NCI-H460 (cell line): ENCODE measurements at places on chromosomes 16 and 17. TPM values are rescaled to one million over a fixed set of nuclear protein-coding genes. Genes with fewer than 3 reads are reported as not detected.

Gene MMP2
- 0.27 TPM in 1 of 2 replicates, not detected in the other for total RNA-seq

Gene HSD17B2
- total RNA-seq, result not detected in 2 replicates

DNA sequence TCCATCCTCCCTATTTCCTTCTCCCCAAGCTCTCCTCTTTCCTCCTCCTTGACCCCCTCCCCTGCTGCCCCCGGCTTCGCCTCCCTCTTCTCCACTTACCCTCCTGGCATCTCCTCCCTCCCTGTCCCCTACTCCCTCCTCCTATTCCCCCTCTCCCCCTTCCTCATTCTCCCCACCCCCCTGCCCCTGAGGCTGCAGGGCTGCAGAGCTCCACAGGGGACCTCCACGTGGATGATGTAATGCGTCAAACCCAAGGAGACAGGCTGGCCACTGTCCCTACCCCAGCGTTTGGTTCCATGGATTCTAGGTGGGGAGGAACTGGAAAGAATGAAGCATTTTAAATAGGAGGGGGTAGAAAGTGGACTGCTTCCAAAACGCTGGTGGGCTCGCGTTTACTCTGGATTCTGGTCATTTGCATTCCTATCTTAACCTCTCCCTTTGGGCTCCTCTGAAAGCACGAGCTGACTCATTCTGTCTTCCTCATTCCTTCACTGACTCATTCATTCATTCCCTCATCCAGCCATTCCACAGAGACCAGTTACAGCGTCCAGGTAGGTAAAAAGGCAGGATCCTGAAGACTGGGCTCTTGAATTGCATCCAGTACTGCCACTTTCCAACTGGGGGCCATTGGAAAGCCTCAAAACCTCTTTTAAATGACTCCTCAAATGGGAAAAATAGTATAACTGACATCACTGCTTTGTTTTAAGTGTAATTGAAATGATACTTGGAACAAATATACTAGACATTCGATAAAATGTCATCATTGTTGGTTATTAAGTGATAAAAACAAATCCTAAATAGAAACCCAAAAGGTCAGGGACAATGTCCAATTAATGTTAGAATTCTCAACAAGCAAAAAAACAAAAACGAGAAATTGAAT lies 943 bp upstream of the COTL1 start:
- peak; percentile 57 for DNase-seq

DNA sequence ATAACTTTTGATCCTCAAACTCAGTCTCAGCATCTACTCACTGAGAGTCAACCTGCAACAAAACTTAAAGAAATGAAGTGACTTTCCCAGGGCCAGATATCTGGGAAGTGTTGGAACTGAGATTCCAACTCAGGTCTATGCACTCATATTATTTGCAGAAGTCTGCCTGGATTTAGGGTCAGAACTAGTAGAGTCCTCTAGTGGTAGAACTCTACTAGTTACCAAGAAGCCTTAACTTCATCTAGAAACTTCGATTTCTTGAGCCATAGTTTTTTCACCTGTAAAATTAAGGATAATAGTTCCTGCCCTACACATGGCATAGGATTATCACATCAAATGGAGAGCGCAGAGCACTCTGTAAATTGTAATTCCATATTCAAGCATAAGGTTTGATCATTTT lies 23.4 kb upstream of the KRT24 start:
- DNase-seq, result peak; percentile 5

DNA sequence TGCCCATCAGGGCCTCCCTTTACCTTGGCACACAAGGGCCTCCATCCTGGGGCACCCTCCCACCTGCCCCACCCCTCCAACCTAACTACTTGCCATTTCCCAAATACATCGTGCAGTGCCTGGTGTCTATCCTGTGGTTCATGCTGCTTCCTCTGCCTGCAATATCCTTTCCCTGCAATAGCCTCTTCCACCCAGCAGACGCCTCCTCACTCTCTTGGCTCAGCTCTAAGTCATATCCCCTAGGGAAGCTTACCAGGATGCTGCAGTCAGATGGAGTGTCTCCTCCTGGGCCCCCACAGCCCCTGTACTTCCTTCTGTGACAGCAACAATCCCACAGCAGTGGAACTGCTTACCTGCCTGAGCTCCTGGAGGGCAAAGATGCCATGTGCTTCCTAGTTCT lies 36.7 kb downstream of the CCDC182 start:
- no peak for DNase-seq

- DNase-seq, result no peak
These were observed 19.1 kb downstream of the TRARG1 start for GRCh38 chr17:1298606-1299005.

DNA sequence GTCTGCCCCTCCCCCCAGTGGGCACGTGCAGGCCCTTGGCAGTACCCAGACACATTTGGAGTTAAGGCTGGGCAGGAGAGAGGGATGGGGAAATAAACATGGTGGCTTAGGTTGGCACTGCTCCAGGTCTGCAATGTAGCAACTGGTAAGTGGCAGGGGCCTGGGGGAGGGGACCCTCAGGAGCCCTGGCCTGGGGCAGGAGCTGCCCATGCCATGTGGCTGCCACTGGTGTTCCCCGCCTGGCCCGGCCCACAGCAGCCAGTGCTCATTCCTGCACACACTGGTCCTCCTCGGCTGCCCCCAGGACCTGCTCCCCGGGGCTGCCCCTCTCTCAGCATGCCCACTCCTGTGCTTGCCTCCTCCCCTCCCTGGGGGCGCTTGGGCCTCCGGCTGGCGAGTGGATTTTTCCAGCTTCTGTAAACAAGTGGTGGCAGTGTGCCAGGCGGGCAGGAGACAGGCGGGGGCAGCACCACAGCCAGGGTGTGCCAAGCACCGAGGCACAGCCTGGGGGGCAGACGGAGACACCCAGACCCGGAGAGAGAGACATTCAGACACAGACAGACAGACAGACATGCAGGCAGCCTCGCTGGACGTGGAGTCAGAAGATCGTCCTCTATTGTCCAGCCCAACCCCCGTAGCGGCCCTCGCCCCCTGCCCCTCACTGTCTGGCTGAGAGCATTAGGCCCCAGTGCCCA lies 9.4 kb downstream of the THRA start:
- DNase-seq, result peak; percentile 26

GRCh38 chr17:16980813-16981731 lies 9.2 kb upstream of the TNFRSF13B start:
- DNase-seq, result no peak

Gene ZNF286A
- total RNA-seq, result 42.9 and 43.8 TPM in 2 replicates

Gene ZNF747
- total RNA-seq, result 6.2 and 6.6 TPM in 2 replicates

Gene SLC5A11
- total RNA-seq, result not detected in 2 replicates

Gene RCVRN
- not detected in 2 replicates for total RNA-seq

- DNase-seq, result no peak
These were observed 49.2 kb upstream of the WSCD1 start for GRCh38 chr17:6021011-6021400.

- no peak for DNase-seq
These were observed 41.4 kb downstream of the RPH3AL start for GRCh38 chr17:311119-311782.

DNA sequence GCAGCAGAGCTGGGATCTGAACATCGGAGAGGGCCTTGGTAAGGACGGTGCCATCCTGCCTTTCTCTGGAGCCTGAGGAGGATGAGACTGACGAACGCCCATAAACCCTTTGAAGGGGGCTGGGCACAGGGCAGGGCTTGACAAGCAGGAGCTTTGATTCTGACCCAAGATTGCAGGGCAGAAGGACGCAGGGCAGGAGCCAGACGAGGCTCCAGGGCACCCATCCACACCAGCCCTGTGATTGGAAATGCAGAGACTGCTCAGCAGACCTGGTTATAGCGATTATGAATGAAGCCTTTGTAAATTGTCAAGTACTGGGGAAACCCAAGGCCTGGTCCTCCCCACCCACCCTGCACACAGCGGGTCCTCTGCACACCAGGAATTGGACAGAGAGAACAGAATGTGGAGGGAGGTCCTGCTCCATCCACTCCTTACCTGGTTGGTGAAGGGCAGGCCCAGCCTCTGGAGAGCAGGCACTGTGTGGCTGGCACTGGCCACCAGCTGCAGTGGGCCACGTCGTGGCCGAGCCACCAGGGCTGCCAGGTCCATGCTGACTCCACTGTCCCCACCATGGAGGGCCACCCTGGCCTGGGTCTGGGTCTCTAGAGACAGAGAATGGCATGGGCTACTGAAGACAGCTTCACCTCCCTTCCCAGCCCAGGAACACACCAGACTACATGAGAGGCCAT lies 68.8 kb downstream of the RMI2 start:
- no peak for DNase-seq

Gene CD300A
- not detected in 2 replicates for total RNA-seq

GRCh38 chr17:81121841-81122733 lies 43.2 kb upstream of the PVALEF start:
- no peak for DNase-seq

GRCh38 chr17:79850571-79851460 lies 11.6 kb upstream of the CBX4 start:
- no peak for DNase-seq

GRCh38 chr17:56896968-56897359 lies 16.9 kb downstream of the TRIM25 start:
- DNase-seq, result no peak

DNA sequence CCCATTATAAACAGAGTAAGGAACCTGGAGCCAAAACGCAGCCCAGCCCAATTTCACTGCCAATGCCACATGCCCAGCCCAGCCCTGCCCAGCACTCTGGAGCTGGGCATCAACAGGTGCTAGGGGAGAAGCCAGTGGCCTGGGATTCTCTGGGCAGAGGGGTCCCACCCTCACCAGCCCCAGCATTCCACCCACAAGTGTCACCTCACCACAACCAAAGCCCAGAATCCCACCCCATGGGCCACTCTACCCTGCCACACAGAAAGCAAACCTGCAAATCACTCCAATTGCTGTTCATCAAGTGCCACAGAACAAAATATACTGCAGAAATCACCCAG lies 102.5 kb upstream of the CDH5 start:
- DNase-seq, result no peak

Gene HBQ1
- total RNA-seq, result 1.5 and 2.4 TPM in 2 replicates

DNA sequence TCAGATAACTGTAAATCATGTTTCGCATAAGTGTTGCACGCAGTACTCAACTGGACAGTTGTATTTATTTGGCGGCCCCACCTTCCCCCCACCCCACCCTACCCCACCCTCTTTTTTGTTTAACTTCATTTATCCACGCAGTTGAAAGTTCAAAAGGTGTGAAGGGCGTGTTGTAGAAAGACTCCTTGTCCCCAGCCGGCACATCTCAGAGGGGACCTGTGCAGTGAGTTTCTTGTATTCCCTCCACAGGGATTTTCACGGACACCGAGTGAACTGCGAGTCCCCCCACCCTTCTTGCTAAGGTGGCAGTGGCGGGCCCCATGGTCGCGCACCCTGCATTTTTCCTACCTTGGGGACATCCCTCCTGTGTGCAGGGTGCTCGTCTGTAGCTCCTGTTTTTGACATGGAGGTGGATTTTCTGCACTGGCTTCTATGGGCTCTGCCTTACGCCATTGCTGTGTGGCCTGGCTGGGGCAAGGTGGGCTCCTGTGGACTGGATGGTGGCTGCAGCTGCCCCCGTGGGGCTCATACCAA lies 36.2 kb downstream of the ADCY7 start:
- DNase-seq, result no peak

GRCh38 chr17:28467456-28468025 lies 5.9 kb upstream of the SLC13A2 start:
- DNase-seq, result no peak

Gene ST3GAL2
- total RNA-seq, result 10.6 and 11.6 TPM in 2 replicates

Gene KRTAP2-1
- not detected in 2 replicates for total RNA-seq

Gene CRYBA1
- not detected in 2 replicates for total RNA-seq
